ENCODE measurements at places on chromosomes 12 and 14.

DNA sequence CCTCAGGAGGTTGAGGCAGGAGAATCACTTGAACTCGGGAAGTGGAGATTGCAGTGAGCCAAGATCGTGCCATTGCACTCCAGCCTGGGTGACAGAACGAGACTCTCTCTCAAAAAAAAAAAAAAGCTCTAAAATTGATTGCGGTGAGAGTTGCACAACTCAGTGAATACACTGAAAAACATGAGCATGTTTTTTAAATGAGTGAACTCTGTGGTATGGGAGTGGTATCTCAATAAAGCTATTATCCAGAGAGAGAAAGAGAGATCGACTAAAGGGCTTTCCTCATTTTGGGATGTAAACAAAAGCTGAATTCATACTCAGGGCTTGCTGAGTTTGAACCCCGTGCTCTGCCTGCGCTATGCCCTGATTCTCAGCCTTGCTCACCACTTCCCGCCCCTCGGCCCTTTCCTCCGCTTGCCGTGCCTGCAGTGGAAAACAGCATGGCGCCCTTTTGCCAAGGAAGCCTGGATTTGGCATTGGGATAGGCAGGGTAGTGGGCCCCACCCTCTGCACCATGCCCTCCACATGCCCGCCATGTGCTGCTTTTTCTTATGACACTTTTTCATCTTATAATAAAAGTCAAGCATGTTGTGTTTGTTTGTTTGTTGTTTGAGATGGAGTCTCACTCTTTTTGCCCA, 102.5 kb downstream of the LGMN start:
- DNase-seq = peak; percentile 59

- no peak for DNase-seq
Observed at GRCh38 chr14:93281937-93282336, 50.9 kb downstream of the BTBD7 start.

- no peak for DNase-seq
Observed at GRCh38 chr12:57176139-57176477, 28.7 kb upstream of the LRP1-AS start.

DNA sequence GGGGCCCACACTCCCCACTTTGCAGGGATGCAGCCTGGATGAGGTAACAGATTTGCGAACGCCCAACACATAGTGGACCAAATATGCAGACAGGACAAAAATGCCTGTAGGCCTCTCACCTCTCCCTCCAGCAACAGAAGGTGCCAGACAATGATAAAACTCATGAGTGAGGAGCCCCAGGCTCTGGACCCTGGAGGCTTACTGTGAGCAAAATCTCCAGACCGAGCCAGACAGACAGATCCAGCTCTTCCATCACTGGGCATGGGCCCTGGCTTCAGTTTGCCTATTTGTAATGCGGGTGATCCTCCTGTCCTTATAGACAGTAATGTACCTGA, 42.3 kb downstream of the IRF2BPL start:
- DNase-seq = no peak

DNA sequence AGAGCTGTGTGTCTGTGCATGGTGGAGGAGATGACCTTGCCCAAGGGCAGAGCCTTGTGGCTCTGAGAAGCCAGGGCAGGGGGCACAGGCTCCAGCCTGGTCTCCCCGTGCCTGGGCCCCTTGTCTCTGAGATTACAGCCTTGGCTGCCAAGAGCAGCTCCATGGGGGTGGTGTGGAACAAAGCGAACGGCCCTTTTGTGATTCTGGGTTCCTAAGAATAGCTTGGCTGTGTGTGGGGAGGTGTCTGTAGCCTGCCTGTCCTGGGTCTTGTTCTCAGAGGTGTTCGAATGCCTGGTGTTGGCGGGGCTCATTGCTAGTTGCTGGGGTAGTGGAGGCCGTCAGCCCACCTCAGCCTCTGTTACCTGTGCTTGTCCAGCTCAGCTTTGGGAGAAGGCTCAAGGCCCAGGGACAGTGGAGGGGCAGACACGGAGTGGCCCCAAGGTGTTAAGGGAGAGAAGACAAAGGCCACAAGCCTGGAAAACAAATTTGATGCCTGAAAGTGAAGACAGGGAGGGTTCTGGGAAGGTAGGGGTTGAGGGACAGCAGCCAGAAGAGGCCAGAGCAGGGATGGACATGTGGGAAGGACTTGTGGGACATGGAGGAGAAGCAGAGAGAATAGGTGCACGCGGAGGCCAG, 7.4 kb upstream of the MYH7 start:
- no peak for DNase-seq

- DNase-seq = no peak
Observed at GRCh38 chr12:19093218-19093617, 36.3 kb upstream of the PLEKHA5 start.

- no peak for DNase-seq
Observed at GRCh38 chr12:12741660-12742059, 24.5 kb downstream of the CDKN1B start.

- peak; percentile 98 for DNase-seq
Observed at GRCh38 chr14:55454264-55455002, 14.0 kb upstream of the TBPL2 start.

GRCh38 chr12:52231305-52232202, 1.5 kb upstream of the KRT7 start:
- DNase-seq = no peak

DNA sequence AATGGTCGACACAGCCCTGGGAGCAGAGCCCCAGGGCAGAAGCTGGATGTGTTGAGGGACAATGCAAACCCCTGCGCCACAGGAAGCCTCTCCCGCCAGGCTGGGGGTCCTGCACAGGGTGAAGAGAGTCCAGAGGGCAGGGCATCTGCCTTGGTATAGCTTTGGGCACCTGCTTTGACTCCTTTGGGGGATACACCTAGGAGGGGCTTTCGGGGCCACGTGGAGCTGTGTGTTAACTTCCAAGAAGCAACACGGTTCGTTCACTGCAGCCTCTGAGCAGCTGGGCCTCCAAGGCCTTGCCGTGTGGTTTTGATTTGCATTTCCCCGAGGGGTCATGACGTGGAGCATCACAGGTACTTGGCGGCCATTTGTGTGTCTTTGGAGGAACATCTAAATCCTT, 5.8 kb upstream of the PUS1 start:
- DNase-seq = no peak

DNA sequence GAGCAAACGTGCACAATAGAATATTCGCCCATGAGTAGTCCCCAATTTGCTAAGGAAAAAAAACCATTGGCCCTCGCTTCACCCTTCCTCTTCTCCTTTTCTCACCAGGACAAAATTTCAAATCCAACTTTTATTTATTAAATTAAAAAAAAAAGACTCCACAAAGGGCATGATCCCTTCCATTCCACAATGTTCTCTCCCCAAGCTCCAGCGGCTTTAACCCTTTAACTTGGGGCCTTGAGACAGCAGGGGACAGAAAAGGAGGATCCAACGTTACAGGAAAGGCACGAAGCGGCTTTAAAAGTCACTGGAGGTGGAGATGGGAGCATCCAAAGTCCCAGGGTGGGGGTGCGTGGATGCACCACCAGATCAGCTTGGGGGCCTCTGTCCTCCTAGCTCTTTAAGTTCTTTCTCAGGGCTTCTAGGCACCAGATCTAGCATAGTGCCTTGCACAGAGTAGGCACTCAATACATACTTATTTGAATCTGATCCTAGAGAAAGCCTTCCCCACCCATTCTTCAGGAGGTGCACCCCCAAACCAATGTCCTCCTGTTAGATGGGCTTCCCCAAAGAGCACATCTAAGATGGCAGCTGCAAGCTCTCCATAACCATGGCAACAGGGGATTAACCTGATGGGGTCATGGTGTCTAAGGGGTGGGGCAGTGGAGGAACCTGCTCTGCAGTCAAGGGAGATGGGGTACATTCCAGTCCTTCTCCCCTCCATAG, 5.2 kb upstream of the AAAS start:
- DNase-seq = no peak

DNA sequence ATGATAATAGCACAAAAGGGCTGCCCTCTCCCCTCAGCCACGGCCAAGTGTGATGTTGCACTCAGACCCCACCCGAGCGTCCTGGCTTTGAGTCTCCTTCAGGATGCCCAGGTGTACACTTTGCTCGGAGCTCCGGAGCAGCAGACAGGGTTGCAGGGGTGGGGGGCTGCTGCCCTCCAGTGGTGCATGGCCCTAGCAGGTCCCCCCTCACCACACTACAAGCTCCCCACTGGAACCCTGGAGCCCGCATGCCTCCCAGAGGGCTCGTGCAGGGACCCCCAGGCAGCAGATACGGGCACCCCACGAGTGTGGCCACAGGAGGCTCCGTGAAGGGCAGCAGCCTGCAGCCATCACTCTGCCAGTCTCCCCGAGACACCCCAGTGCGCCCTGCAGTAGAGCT, 69.9 kb upstream of the C14orf180 start:
- DNase-seq = no peak

DNA sequence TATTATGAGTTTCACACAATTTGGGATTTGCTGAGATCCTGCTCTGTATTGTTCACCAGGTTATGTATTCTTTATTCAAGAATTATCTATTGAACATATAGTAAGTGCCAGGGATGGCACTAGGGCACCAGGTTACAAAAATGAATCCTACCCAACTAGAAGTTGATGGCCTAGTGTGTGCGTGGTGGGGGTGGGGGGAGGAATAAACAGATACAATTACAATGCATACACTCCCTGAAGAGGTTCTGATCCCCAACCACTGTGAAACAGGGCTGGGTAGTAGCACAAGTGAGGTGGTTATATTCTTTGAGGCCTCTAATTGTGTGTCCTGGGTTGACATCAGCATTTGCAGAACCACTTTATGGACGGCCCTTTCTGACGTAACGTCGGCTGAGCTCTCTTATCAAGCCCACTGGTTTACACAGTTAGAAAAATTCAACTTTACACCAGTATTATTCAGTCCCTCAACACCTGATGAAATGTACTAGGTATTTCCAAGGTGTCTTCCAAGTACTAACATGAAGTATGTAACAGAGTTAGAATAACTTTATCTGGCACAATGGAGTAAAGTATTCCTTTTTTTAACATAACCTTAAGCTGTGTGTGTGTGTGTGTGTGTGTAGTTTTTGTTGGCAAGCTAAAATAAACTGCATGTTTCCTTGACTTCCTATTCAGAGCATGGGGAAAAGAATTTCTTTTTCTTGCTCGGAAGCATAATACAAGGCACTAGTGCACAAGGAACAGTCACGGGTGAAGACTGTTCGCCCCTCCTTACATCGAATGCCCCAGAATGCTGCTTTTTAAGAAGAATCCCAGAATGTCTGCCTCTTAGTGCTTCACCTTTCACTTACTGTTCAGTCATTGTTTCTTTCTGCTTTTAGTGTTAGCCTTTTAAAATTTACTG, 8.1 kb upstream of the GLRX5 start:
- DNase-seq = no peak

- DNase-seq = no peak
Observed at GRCh38 chr12:101819467-101819866, 11.3 kb downstream of the GNPTAB start.

GRCh38 chr14:72864712-72865365, 29.1 kb downstream of the DPF3 start:
- DNase-seq = no peak

DNA sequence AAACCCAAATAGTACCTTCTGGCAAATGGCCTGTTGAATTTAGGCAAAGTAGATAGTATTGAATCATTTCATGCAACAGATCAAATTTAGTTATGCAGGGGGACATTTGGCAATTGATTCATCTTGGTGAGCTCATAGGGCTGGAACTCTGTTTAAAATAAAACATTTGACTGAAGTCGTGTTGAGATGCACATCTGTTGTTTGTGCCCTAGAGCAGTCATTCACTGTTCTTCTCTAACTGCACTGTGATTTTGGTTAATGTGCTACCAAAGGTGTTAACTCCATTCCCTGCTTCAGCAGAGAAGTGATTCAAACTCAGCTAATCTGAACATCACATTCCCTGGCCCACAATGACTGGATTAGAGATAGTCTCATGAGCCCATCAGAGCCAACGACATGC, 44.0 kb upstream of the CSRP2 start:
- no peak for DNase-seq

- no peak for DNase-seq
Observed at GRCh38 chr12:90280564-90281058, 572.0 kb upstream of the ATP2B1 start.

- DNase-seq = no peak
Observed at GRCh38 chr14:73751157-73751691, 37.0 kb upstream of the PNMA1 start.

DNA sequence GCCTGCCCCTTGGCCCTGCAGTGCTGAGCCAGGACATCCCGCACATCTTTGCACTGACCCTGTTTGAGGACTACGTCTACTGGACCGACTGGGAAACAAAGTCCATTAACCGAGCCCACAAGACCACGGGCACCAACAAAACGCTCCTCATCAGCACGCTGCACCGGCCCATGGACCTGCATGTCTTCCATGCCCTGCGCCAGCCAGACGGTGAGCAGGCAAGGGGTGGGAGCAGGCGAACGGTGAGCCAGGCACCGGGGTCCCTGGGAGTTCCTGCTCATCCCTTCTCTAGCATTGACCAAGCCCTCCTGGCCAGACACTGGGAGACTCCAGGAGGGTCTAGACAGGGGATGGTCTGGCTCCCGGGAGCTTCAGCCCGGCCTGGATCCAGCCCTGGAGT, 17.4 kb upstream of the NXPH4 start:
- DNase-seq = no peak

Data from KBM-7 (cell line).